ENCODE measurements at places on chromosomes 3 and 15.
A peak's percentile ranks its signal among the peaks of the same experiment; 100 is the strongest.

GRCh38 chr15:94930441-94930840, 699.1 kb downstream of the MCTP2 start:
- DNase-seq: no peak

GRCh38 chr15:88844749-88845386, 41.6 kb downstream of the ACAN start:
- no peak for DNase-seq

GRCh38 chr3:49616491-49616941, 57.6 kb upstream of the APEH start:
- DNase-seq: peak; percentile 72

- no peak for DNase-seq
These were observed 51.2 kb downstream of the IL20RB start for GRCh38 chr3:137008976-137009375.

DNA sequence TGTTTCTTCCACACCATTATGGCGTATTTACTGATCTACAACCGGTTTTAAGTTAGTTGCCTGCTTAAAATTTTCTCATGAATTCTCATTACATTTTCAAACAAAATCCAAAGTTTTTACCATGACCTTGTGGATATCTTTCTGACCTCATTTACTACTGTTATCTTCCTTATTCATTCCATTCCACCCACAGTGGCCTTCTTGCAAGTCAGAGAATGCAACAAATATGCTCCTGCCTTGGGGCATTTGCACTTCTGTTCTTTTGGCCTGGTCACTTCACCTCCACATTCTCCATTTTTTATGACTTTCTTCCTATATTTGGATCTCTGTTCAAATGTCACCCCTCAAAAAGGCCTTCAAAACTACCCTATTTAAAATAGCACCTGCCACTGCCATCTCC, 8.8 kb upstream of the SLC15A2 start:
- DNase-seq: no peak

- no peak for DNase-seq
These were observed 114.5 kb downstream of the MEGF11 start for GRCh38 chr15:66138892-66139590.

DNA sequence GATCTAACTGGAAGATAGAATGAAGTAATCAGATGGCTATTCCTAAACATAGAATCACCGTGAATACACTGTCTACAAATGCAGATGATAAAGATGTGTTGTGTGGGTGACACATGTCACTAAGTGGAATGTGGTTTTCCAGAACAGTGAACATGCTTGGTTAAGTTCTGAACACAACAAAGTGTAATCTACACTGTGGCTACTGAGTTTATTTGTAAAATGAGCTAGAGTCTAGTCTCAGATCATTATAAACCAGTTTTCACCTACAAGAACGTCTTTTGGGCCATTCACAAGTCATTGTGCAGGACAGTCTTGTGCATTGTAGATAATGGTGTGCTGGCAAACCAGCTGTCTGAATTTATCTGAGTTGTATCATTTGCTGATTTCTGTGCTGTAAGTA, 35.3 kb downstream of the OXNAD1 start:
- no peak for DNase-seq

- no peak for DNase-seq
These were observed 51.4 kb downstream of the FLNB start for GRCh38 chr3:58059349-58060321.

- DNase-seq: no peak
These were observed 54.9 kb downstream of the EPHA6 start for GRCh38 chr3:96869316-96869715.

GRCh38 chr15:74053941-74054529, 28.3 kb downstream of the GOLGA6A start:
- peak; percentile 48 for DNase-seq

DNA sequence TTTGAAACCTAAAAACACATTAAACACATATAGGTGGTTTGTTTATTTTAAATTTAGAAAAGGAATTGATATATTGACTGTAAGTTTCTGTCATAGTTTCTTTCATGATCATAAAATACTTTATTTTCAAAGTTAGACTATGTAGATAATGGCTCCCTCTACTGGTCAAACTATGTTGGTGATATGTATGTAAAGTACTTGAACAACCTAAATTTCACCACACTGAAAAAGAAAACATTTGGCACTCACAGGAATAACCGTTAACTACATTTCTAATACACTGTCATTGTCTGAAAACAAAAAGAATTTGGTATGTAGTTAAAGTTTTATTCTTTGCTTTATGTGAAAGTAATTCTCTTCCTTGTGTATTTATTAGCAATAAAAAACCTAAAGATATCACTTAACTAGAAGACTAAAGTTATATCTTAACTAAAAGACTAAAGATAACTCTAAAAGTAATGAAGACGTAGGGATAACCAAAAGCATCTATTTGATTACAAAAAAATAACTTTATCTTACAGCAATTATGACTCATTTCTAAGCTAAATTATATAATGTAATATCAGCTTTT, 427.5 kb downstream of the VGLL3 start:
- DNase-seq: no peak

GRCh38 chr3:128794067-128794768, 68.2 kb downstream of the RAB7A start:
- DNase-seq: no peak

DNA sequence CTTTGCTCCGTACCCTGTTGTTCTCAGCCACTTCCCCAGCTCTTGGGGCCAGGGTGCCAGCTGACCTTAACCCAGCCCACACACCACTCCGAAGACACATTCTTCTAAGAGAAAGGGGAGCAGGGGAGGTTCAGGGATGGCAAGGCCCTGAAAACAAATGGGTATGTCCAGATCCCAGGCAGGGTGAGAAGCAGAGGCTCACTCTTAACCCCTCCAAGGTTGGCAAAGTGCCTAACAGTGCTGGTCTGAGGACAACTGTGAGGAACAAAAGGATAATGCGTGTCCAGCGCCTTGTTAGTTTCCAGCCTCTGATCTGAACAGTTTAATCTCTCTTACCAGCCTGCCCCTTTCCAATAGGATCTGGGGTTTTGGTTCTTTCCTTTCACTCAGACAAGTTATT, 1.5 kb downstream of the TMEM44 start:
- no peak for DNase-seq

DNA sequence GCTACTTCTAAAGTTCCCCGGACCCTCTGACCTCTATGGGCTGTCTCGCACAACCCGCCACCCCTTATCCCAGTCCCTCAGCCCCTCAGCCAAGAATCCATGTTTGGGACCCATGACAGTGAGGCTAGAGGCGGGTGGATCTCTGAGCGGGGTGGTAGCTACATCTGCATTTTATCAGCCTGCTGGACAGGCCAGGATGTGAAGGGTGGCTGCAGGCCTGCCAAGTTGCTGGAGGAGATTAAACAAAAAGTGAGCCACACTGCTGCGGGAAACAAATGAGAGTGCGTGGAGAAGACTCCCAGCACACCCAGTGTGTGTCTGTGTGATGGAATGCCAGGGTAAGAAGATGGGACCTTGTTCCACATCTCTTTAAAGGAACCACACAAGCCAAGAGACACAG, 51.1 kb upstream of the SPATA12 start:
- no peak for DNase-seq

DNA sequence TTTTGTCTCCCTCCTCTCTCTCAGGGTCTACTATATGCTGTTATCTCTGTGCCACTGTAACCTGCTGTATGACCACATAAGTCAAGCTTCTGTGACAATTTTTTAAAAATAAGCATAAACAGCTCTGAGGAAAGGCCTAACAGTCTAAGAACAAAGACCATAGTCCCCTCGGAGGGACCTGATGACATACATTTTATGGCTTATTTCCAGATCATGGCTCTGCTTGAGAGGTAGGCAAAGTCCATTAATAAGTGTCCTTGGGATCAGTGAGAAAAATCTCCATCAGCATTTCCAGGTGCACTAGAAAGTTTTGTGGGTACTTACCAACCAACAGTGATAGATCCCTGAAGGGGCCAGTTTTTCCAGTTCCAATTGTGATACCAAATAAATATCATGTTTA, 123.8 kb downstream of the TNIK start:
- no peak for DNase-seq

DNA sequence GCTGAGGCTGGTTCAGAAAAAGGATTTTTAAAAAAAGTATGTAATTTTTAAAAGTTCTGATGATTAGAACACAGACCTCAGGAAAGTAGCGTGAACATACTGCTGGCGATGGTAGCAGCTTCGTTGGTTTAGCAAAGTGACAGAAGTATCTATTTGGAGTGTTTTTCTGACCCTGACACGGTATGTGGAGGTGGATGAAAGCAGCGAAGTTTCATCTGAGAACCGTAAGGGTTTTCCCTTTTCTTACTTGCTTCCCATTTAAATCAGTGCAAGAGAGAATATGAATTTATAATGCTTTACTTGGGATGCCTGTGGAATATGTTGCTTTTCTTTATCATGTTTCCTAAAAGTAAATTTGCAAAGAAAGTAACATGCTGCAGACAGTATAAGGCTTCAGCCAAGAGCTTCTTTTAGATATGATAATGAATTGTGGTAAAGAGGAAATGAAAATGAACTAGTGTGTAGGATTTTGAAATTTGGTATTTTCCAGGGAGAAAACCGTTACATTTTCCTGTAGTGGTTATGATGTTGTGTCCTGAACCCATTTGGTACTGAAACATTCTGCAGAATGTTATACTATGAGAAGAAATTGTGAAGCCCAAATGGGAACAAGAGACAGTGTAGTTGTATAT, 3.9 kb downstream of the CHST2 start:
- DNase-seq: no peak

GRCh38 chr3:3629911-3630310, 169.3 kb upstream of the LRRN1 start:
- DNase-seq: no peak

DNA sequence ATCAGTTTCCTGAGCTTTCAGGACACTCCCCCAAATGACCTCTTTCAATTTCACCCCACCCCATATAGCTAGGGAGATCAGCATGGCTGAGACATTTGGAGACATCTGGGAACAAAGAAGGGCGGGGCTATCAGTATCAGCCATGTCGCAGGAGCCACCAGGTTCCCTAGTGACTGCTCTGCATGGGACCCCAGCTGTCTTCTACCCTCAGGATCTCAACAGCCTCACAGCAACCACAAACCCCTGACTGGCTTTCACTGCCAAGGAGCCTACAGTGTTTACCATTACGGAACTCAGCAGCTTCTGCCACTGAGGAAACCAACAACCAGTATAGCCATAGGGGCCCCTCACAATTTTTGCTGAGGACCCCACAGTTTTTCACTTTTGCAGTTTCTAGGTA, 269.6 kb upstream of the TRIM42 start:
- no peak for DNase-seq

- no peak for DNase-seq
These were observed 385.8 kb downstream of the C3orf38 start for GRCh38 chr3:88535563-88535962.

- DNase-seq: no peak
These were observed 13.7 kb upstream of the SHF start for GRCh38 chr15:45201557-45201859.

DNA sequence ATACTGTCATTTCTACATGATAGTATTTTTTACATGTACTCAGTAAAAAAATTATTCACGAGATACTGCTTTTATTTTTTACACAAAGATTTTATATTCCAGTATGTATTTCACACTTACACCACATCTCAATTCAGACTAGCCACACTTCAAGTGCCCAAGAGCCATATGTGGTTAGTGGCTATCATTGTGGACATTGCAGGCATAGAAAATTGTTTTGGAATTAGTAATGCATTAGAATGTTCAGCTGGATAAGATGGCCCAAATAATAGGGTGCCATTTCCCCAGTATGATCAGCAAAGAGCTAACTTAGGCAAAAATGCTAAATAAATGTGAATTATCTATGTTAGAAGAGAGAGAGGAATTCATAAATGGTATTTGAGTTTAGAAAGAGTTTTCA, 203.8 kb upstream of the MCTP2 start:
- DNase-seq: no peak

GRCh38 chr3:14453876-14454638, 51.7 kb downstream of the SLC6A6 start:
- DNase-seq: no peak

- DNase-seq: no peak
These were observed 45.0 kb downstream of the BCL2L10 start for GRCh38 chr15:52067545-52067926.

DNA sequence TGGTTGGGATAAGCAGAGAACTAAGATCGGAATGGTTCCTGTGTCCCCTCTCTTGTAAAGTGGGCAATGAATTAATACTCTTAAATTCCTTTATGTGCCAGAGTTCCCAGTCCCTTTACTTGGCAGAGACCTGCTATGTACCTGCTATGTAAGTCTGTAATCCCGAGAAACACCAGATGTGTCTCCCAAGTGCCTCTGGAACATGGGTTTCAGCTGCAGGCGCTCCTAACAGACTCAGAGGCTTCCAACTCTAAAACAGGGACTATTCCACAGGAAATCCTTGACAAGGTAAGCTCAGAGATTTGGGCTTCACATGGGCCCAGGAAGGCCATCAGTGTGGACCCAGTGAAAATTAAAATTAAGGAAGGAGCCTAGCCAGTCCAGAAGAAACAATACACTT, 117.7 kb upstream of the PLCL2 start:
- DNase-seq: no peak

GRCh38 chr3:191775451-191776233, 314.7 kb downstream of the PYDC2 start:
- DNase-seq: no peak

DNA sequence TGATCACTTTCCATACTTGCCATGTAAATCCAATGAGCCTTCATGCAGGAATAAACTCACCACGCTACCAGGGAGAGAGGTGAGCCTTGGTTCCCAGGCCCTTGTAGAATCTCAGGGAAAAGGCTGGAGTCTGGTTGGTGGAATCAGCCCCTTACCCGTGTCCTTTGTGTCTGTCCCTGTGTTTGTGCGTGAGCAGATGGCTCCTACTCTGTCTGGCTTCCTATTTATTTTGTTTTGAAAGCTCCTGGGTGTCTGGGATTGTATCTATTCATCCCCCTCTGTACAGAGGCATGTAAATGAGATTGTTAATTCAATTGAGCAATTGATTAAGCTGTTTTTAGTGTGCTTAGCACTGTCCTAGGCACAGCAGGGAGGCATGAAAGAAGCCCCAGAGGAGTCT, 278.1 kb downstream of the THSD4 start:
- DNase-seq: no peak

DNA sequence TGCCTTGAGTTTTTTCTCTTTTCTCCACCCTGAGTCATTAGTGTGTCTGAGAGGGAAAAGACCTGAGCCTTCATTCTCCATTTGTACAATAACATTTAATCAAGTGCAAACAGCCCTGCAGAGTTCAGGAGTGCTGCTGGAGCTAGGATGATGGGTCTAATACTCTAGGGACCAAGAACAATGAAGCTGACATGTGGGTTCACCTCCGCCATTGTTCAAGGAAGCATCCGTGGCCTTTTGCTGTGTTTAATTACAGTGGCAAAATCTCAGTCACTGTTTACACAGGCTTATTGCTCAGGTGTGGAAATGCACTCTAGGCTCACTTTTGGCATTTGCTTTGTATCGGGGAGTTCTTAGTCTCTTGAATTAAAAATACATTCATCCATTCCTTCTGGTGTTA, 259.6 kb downstream of the LRTM1 start:
- no peak for DNase-seq

- DNase-seq: no peak
These were observed 779.6 kb upstream of the ARPP21 start for GRCh38 chr3:34859746-34860145.

- DNase-seq: no peak
These were observed 273.1 kb upstream of the SGO1 start for GRCh38 chr3:20458994-20459716.

- DNase-seq: no peak
These were observed 6.6 kb upstream of the KBTBD8 start for GRCh38 chr3:66991459-66991858.

All from dorsolateral prefrontal cortex (tissue), 122 donors.